ENCODE measurements at places on chromosomes 12 and 14.
A peak's percentile ranks its signal among the peaks of the same experiment; 100 is the strongest.

DNA sequence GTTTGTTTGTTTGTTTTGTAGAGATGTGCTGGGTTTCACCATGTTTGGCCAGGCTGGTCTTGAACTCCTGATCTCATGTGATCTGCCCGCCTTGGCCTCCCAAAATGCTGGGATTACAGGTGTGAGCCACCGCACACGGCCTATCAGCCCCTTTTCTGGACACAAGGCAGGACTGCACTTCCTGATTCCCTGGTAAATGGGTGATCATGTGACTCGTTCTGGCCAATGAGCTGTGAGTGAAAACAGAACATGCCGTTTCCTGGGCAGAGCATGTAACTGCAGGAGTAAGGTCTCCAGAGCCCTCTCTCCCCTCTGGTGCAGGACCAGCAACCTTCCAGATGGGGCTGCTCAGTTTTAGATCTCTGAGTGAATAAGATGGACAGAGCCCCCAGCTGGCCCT is 92.7 kb downstream of the ITPK1 start:
- no peak for DNase-seq

DNA sequence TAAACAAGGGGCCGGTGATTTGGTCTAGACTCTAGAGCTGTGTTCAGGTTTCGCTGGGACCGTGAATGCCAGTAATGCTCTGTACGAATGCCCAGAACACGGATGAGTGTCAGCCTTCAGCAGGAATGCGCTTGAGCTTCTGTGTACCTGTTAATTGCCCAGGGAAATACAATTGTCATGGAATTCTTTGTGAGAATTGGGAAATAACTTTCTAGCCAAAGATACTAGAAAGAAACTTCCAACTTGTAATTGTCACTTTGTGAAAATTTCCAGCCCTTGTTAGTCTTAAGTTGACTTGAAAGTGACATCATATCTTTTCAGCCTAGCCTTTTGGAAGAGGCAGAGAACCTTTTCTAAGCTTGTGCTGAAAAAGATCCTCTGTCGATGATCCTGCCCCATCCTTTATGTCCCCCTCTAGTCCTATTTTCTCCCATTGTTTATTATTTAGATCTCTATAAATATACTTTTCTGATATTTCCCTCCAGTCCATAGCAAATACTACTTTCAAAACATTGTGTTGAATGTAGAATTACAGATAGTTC is 2.7 kb downstream of the CHST11 start:
- DNase-seq, result peak; percentile 26

GRCh38 chr12:106123551-106124081 is 15.1 kb downstream of the NUAK1 start:
- DNase-seq, result peak; percentile 80

DNA sequence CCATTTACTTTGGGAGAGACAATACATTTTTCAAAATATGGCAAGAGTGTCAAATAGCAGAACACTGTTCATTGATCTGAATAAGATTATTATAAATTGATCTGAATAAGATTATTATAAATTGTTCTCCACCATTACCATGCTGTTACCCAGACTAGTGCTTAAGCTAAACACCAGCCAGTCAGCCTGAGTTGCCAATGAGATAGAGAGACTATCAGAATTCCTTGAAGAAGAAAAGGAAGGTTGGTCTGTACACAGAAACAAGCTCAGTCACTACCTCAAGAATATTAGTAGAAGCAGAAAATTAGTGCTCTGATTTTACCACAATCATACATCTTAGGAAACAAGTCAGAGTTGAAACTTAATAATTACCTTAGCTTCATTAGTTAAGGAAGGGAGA is 469.8 kb downstream of the FOXG1 start:
- DNase-seq, result no peak

DNA sequence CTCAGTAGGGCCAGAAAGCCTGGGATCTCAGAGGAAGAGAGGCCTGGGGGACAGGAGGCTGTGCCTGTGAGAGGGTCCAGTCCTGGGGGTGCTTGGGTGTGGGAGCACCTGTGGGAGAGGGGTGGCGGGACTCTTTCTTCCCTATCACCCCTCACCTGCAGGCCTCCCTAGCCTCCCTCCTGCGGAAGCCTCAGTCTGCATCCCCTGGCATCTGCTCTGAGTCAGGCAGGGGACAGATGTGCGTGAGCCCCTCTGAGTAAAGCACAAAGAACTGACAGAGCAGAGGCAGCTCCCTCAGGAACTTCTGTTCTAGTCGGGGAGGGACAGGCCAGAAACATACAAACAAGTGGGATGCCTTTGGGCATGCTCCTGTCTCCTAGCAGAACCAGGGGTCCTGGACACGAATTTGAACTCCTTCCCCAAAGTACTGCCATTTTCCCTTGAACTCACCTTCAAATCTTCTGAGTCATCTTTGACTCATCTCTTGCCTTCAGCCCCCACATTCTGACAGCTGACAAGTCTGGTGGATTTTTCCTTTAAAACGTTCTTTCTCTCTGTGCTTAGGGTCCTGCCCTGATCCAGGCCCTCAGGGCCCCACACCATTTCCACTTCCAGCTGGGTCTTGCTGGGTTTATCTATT is 8.5 kb upstream of the HSP90AA1 start:
- DNase-seq, result no peak

GRCh38 chr14:94126419-94126677 is 3.1 kb downstream of the IFI27L2 start:
- no peak for DNase-seq

DNA sequence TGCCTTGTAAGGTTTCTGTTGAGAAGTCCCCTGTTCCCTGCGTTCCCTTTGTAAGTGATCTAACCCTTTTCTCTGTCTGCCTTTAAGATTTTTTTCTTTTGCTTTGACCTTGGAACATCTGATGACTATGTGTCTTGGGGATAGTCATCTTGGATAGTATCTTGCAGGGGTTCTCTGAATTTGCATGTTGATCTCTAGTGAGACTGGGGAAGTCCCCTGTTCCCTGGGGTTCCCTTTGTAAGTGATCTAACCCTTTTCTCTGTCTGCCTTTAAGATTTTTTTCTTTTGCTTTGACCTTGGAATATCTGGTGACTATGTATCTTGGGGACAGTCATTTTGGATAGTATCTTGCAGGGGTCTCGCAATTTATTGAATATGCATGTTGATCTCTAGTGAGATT is 38.2 kb upstream of the TMX1 start:
- no peak for DNase-seq

GRCh38 chr12:53224061-53224896 is 7.7 kb downstream of the RARG start:
- DNase-seq, result no peak

Data from astrocyte of the spinal cord (primary cell).